ENCODE measurements at places on chromosomes 5 and 9. TPM values are rescaled to one million over a fixed set of nuclear protein-coding genes. Genes with fewer than 3 reads are reported as not detected.

DNA sequence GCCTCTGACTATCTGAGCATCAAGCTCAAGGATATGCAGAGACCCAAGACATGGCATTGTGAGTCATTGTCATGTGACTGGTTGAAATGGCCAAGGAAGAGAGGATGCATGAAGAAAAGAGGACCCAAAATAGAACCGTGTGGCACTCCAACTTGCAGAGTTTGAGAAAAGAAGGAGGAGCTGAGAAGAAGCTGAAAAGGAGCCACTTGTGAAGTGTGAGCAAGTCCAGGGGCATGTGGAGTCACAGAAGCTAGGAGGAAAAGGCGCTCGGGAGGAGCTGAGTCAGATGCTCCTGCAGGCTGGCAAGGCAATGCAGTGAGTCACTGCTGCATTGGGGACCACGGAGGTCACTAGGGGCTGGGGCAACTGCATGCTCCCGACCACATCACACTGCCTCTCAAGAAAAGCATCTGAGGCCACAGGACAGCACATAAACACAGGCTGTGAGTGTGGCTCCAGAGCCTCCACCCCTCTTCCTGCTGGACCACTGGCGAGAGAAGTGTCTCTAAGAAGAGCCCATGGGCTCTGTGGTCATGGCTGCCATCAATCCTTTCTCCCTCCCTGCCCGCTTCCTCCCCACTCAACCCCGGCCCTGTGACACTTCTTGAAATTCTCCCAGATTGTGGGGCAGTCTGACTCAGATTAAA, 197.6 kb downstream of the DRD1 start:
- DNase-seq, result peak; percentile 94

DNA sequence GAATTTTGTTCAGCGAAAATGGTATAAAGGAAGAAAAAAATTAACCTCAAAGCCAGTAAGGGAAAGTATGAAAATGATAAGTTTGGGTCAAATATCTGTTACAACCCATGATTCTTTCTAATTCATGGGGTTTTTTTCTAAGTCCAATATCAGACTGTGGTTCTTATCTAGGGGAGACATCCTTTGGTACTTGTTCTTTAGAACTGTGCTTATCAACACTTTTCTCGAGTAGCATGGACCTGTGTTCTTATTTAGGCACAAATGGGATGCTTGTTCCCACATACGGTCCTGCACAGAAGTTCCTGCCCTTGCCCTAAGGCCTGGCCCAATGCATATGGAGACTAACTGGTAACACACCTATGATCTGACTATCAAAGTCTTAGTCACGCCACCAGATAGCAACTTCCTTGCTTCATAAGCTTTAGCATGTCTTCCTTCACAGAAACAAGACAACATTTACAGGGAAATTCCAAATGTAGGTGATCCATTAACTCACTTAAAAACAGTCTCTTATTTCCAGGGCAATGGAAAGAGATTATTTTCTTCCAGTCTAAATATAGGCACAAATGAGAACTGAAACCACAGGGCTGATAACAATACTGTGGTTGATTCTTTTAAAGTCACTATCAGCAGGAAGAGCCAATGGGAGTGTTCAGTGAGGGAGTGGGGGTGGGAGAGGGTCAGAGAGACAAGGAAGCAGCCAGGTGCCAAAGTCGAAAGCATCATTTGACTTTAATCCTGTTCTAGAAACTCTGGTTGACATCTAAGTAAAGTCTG, 268.8 kb upstream of the ANKRD55 start:
- DNase-seq, result no peak

The RNF183 gene
- total RNA-seq, result not detected

DNA sequence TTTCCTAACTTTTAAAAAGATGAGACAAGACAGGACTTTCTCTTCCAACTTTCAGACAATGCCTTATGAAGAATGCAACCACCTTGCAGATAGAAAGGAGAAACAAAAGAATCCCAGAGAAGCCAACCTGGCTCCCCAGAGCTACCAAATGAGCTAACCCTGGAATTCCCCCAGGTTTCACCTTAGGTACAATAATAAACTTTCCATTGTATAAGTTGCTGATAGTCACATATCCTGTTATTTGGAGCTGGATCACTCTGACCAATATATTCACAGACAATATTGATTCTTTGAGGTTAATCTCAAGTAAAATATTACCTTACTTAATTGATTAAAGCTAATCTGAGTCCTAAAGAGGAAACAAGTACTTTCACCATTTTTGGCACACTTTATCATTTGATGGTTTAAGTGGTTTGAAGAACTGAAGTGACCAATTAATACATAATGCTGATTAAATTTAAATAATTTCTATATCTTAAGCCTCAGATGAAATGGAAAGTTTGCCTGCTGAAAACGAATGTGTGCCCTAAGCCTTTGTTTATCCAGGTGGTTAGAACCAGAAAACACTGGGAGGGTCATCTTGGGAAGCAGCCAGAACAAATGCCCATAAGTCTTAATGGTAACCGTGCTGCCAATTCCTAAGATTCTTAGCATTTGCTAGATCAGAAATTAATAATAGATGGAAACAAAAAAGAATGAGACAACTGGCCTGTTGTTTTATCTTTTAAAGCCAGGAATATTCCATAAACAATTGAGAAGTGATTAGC, 159.6 kb upstream of the SLC12A2 start:
- DNase-seq, result no peak

The TAF1L gene
- total RNA-seq, result not detected

The KCTD16 gene
- 0.65 TPM for total RNA-seq

The EGFL7 gene
- 13.7 TPM for total RNA-seq

- DNase-seq, result no peak
These were observed 8.5 kb downstream of the SH3PXD2B start for GRCh38 chr5:172445866-172446265.

All from GM23248 (cell line).